ENCODE measurements at places on chromosomes 3 and 15. TPM values are rescaled to one million over a fixed set of nuclear protein-coding genes. Genes with fewer than 3 reads are reported as not detected.

GRCh38 chr3:5187920-5188418, 462 bp downstream of the EDEM1 start:
- H3K4me3 ChIP-seq: peak overlapping the region; percentile 96
- H3K27me3 ChIP-seq: no peaks in the 10 kb centered on the region
- H3K36me3 ChIP-seq: no peaks in the 10 kb centered on the region
- no peaks in the 10 kb centered on the region for H3K4me1 ChIP-seq
- H3K27ac ChIP-seq: peak overlapping the region; percentile 70

The GOLGA8R gene
- 0.28 TPM for total RNA-seq

DNA sequence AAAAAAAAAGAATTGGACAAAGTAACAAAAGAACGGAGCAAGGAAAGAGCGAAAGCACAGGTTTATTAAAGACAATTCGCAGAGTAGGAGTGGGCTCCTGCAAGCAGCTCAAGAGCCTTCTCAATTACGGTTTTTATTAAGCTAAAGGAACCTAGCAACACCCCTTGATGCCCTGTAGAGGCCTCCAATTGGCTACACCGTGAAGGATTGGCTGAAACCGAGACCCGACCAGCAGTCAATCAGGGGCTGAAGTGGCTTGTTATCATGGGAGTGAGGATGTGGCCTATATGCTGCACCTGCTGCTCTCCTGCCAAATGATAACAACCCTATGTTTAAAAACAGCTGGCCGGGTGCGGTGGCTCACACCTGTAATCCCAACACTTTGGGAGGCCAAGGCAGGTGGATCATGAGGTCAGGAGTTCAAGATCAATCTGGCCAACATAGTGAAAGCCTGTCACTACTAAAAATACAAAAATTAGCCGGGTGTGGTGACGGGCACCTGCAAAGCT, 20.4 kb upstream of the AP3B2 start:
- H3K27me3 ChIP-seq: no peaks in the 10 kb centered on the region
- no peaks in the 10 kb centered on the region for H3K4me1 ChIP-seq
- no peak for DNase-seq
- H3K4me3 ChIP-seq: no peak overlapping the region
- no peak overlapping the region for H3K27ac ChIP-seq

GRCh38 chr15:55257012-55257670, 32.5 kb downstream of the RAB27A start:
- no peaks in the 10 kb centered on the region for H3K36me3 ChIP-seq
- no peaks in the 10 kb centered on the region for H3K27me3 ChIP-seq
- peaks cover 15% of the 10 kb centered on the region for H3K4me1 ChIP-seq
- H3K4me3 ChIP-seq: no peak overlapping the region

GRCh38 chr3:112187300-112187699, 54.3 kb upstream of the GCSAM start:
- DNase-seq: no peak
- H3K27ac ChIP-seq: no peak overlapping the region
- no peaks in the 10 kb centered on the region for H3K4me1 ChIP-seq
- H3K36me3 ChIP-seq: no peaks in the 10 kb centered on the region
- H3K4me3 ChIP-seq: no peak overlapping the region
- H3K27me3 ChIP-seq: no peaks in the 10 kb centered on the region

GRCh38 chr3:15040844-15041243, 24.3 kb downstream of the MRPS25 start:
- DNase-seq: no peak
- H3K27ac ChIP-seq: no peak overlapping the region
- H3K27me3 ChIP-seq: no peaks in the 10 kb centered on the region

The STXBP5L gene
- total RNA-seq: 1.3 TPM

GRCh38 chr15:90553248-90553745, 23.6 kb downstream of the CRTC3 start:
- H3K27ac ChIP-seq: peak overlapping the region; percentile 87
- H3K36me3 ChIP-seq: no peaks in the 10 kb centered on the region
- DNase-seq: peak; percentile 85
- peak overlapping the region; percentile 45 for H3K4me3 ChIP-seq
- H3K4me1 ChIP-seq: peaks cover 18% of the 10 kb centered on the region

DNA sequence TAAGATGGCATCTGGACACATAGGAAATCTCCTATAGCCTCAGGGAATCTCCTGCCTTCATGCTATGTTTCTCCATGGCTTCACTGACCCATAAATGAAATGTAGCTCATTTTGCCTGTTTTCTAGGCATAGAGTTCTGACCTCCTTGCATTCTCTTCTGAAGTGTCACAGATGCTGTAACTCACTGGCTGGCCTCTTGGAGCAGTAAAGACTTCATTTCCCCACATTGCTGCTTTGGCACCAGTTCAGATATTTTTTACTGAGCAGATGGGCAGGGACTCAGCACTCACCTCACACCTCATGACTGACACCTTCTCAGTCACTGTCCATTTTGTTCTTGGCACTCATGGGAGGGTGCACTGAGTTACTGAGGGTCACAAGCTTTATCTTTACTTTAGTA, 286.7 kb upstream of the TGFBR2 start:
- no peaks in the 10 kb centered on the region for H3K4me1 ChIP-seq
- no peaks in the 10 kb centered on the region for H3K36me3 ChIP-seq
- H3K4me3 ChIP-seq: no peak overlapping the region
- no peaks in the 10 kb centered on the region for H3K27me3 ChIP-seq

GRCh38 chr3:126355251-126355650, 2.0 kb downstream of the KLF15 start:
- H3K27me3 ChIP-seq: no peaks in the 10 kb centered on the region
- H3K27ac ChIP-seq: no peak overlapping the region

The GPR176 gene
- 16.1 TPM for total RNA-seq

GRCh38 chr15:43492266-43492665, 690 bp downstream of the TP53BP1 start:
- no peak overlapping the region for H3K27ac ChIP-seq
- peaks cover 18% of the 10 kb centered on the region for H3K36me3 ChIP-seq
- peaks cover 10% of the 10 kb centered on the region for H3K4me1 ChIP-seq
- peak overlapping the region; percentile 84 for H3K4me3 ChIP-seq

The DPPA2 gene
- not detected for total RNA-seq

The LRTM1 gene
- 0.56 TPM for total RNA-seq

DNA sequence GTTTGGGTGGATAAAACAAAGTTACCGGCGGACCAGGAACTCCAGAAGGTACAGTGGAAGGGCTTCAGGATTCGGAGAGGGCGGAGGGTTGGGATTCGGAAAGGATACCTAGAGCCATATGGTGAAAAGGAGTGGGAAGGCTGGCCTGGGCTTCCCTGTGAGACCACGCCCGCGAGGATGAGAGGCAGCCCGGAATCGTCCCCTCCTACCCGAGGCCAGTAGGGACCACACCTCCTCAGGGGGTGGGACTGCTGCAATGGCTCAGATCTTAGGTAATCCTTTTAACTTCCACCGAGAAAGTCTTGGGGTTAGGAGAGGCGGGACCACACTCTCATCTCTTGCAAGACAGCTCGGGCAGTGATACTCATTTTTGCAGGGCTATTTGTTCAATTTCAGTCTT, 511.3 kb downstream of the OCA2 start:
- no peak overlapping the region for H3K4me3 ChIP-seq
- no peaks in the 10 kb centered on the region for H3K36me3 ChIP-seq
- H3K27ac ChIP-seq: no peak overlapping the region
- DNase-seq: no peak
- peaks cover 7% of the 10 kb centered on the region for H3K27me3 ChIP-seq

The CRABP1 gene
- total RNA-seq: not detected

The PGBD4 gene
- 2.5 TPM for total RNA-seq

DNA sequence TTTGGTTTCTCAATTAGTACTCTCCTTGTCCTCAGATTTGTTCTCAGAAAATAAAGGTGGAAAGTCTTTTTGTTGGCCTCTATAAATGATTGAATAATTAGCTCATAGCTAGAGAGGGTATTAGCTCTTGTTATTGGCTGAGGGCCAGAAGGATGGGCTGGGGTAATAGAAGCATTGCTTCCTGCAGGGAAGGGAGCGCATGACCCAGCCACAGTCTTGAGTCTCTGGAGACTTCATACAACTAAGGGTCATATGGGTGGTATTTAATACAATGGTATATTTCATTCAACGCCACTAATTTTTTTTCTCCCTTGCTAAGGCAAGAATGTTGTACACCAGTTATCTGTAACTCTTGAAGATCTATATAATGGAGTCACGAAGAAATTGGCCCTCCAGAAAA, 8.4 kb downstream of the DNAJA4 start:
- no peak overlapping the region for H3K4me3 ChIP-seq
- DNase-seq: peak; percentile 52
- no peaks in the 10 kb centered on the region for H3K36me3 ChIP-seq
- peaks cover 23% of the 10 kb centered on the region for H3K4me1 ChIP-seq

All from SJCRH30 (cell line).